ENCODE measurements at places on chromosomes 1 and 21.

- no peak for DNase-seq
These were observed 4.5 kb downstream of the HSPB7 start for GRCh38 chr1:16013220-16013907.

GRCh38 chr1:153456396-153456795 lies 4.1 kb downstream of the S100A7 start:
- DNase-seq = no peak

GRCh38 chr1:167092653-167093052 lies 1.2 kb upstream of the STYXL2 start:
- no peak for DNase-seq

DNA sequence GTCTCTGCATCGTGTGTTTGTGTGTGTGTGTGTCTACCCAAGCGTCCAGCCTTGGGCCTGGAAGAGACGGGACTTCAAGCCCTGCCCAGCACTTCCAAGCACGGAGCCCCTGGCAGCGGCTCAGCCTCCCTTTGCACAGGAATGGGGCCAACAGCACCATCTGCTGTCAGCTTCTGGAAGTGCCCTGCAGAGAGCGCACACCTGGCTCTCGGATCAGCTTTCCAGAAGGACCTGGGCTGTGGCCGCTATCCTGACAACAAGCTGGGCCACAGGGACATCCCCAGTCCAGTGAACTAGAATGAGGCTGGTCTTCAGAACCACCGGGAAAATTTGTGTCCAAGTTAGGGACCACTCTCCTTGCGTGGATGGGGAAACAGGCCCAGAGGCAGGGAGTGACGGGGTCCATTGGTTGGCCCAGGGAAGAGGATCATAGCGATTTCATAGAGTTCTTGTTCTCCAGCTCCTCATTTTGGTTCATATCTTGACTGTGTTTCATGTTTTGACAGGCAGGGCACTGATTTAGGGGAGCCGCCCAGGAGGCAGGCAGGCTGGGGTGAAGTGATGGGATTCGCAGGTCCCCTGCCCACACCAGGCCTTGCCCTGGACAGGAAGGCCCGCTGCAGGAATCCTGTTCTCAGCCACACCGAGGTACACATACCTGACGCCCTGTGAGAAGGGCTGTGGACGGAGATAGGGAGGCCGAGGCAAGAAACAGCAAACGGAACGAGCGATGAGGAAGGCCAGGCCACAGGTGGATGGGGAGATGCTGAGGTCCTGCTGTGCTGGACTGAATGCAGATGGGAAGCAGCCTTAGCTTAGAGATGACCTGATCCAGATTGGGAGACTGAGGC lies 38.4 kb downstream of the TAS1R2 start:
- DNase-seq = peak; percentile 93

DNA sequence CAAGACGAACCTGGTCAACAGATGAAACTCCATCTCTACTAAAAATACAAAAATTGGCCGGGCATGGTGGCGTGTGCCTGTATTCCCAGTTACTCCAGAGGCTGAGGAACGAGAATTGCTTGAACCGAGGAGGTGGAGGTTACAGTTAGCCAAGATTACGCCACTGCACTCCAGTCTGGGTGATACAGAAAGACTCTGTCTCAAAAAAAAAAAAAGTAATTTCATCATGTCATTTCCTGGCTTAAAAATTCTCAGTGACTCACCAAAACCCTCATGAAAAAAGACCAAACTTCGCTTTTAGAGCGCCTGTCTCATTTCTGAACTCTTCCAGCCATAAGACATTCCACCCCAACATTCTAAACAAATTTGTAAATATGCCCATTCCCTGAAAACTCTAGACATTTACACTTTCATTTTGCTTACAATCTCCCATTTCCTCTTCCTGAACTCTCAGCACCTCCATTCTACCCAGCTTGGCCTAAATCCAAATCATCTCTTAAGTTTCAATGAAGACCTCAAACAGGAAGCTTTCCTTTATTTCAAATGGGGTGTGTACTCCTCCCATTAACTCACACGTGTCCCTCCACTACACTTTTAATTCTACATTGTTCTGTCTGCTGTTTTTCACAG lies 50.5 kb upstream of the PRRC2C start:
- DNase-seq = no peak

DNA sequence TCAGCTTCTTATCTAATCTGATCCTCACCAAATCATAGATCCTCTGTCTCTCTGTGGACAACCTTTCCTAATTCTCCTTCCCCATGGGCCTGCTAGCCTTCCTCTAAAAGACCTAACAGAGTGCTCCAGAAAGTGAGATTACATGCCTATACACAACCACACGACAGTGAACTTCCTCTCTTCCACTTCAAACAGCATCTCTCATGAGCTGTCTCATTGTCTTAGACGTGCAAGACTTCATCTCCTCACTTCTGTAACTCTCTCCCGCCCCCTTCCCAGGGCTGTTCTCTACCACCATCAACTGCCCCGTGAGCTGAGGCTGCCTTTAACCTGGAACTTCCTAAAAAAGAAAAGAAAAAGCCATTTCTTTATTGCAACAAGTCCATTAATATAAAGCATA lies 14.1 kb upstream of the A3GALT2 start:
- DNase-seq = no peak

GRCh38 chr1:49346767-49347349 lies 570.2 kb upstream of the BEND5 start:
- DNase-seq = no peak

GRCh38 chr1:87042111-87042811 lies 127.8 kb downstream of the HS2ST1 start:
- no peak for DNase-seq

DNA sequence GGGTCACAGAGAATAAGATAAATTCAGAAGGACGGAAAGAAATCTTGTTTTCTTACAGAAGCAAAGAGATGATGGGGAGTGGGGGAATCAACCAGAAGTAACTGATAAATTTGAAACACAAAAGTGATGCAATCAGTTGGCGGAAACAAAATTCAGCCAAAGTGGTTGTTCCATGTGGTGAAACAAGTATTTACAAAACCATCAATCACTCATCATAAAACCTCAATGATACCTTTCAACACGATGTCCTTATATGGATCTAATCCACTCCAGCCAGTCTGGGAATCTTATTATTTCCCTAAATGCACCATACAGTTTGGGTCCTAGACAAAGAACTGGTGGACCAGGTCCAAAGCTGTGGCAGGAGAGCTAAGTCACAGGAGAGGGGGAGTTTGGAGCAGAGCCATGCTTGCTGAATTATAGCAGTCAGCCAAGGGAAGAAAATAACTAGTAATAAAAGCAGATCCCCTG lies 303.8 kb upstream of the LRRC7 start:
- peak; percentile 82 for DNase-seq

- DNase-seq = no peak
These were observed at the start of gene TFF1 for GRCh38 chr21:42366292-42367010. TFF1 (minus strand) TSS chr21:42366535; CDS start chr21:42366495, 40 bp downstream.

- no peak for DNase-seq
These were observed 8.2 kb downstream of the IFFO2 start for GRCh38 chr1:18948048-18948912.

DNA sequence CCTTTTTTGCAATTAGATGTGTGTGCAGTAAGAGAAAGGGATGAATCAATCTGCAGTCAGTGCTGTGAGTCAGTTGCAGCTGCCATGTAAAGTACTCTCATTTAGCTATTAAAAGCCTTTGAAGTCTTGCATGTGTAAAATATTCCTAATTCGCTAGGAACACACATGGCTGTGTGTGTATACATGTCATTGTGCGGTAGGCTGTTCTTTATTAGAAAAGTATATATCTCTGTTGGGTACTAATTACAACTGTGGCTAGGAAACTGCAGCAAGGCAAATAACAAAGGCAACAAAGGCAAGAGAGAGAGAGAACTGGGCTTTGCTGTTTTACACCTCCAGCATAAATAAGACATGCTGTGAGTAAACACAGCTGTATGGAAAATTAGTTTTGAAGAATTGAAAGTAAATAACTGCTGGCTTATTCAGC lies 41.7 kb downstream of the EPB41 start:
- DNase-seq = peak; percentile 50
